ENCODE measurements at places on chromosomes 7 and 10.

DNA sequence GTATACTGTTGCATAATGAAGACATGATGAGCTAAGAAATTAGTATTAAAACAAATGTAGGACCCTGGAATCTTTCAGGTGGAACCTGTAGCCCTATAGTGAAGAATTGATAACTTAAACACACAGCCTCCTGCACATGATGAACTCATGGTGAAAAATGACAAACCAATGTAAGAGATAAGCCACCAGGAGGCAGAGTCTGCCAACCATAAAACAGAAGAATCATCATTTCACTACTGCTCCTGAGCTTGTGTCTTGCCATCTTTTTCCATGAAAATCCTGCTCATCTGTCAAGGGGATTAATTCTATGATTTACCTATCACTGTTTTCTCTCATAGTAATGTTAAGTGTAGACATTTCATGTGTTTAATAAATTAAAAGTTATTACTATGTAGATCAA is 363.9 kb downstream of the MALRD1 start:
- DNase-seq = peak; percentile 20

GRCh38 chr7:16609842-16610450 is 35.6 kb downstream of the ANKMY2 start:
- DNase-seq = peak; percentile 73

- DNase-seq = no peak
Observed at GRCh38 chr10:31383810-31384588, 65.0 kb downstream of the ZEB1 start.

DNA sequence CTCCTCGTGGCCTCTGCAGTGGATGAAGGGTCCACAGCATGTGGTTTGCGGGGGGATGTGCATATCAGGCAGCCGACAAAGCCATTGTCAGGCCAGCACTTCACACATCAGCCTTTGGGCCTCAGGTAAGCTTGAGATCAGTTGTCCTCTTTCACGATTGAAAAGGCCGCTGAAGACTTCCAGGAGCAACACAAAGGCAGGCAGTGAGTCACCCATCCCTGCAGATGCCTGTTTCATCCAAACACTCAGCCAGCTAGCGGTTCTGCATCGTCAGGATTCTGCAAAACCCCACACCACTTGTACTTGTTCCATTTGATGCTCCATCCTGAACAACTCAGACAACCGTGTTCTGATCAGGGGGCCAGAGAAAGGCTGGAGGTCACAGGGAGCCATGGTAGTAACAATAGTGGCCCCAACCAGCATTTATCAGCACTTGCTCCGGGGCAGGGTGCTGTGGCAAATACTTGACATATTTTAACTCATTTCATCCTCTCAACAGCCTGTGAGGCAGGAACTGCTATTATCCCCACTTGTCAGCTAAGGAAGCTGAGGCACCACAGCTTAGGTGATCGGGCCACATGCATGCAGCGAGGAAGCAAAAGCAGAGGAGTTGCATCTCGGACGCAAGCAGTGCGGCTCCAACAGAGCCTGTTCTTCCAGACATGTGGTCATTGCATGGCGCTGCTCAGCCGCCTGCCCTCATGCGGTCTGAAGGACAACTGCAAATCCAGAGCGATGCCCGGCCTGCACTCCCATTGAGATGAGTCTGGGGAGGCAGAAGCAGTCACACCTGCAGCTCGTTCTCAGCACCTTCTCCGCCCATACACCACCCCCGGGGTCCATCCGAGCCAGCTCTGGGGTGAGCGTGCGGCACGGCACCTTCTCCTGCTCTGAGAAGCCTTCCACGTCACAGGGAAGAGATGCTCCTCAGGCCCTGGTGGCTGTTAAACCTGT is 144.9 kb downstream of the PAXIP1 start:
- no peak for DNase-seq

DNA sequence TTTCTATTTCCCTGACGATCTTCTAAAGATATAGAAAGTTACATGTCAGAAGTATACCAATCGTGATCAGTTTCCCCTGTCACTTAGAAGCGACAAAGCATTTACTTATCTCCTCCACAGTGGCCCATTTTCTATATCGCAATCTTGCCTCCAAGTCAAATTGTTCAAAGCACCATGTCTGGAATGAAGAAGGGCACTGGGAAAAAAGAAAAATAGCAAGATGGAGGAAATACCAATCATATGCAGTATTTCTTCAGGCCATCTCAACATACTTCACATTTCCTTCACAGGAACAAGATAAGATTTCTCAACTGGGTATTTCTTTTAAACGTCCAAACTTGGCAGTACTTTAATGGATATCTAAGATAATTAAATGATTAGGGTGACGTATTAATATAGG is 63.3 kb upstream of the IL6 start:
- DNase-seq = no peak

GRCh38 chr7:100124301-100125230 is 2.2 kb upstream of the MBLAC1 start:
- DNase-seq = no peak

- no peak for DNase-seq
Observed at GRCh38 chr10:98610301-98610700, 163.6 kb upstream of the HPS1 start.

GRCh38 chr7:100583132-100584053 is 2.5 kb downstream of the LRCH4 start:
- DNase-seq = no peak

GRCh38 chr7:33883671-33883965 is 21.7 kb upstream of the BMPER start:
- no peak for DNase-seq

GRCh38 chr10:106661767-106662140 is 502.8 kb downstream of the SORCS1 start:
- no peak for DNase-seq

GRCh38 chr7:94612661-94613060 is 43.3 kb downstream of the SGCE start:
- no peak for DNase-seq

DNA sequence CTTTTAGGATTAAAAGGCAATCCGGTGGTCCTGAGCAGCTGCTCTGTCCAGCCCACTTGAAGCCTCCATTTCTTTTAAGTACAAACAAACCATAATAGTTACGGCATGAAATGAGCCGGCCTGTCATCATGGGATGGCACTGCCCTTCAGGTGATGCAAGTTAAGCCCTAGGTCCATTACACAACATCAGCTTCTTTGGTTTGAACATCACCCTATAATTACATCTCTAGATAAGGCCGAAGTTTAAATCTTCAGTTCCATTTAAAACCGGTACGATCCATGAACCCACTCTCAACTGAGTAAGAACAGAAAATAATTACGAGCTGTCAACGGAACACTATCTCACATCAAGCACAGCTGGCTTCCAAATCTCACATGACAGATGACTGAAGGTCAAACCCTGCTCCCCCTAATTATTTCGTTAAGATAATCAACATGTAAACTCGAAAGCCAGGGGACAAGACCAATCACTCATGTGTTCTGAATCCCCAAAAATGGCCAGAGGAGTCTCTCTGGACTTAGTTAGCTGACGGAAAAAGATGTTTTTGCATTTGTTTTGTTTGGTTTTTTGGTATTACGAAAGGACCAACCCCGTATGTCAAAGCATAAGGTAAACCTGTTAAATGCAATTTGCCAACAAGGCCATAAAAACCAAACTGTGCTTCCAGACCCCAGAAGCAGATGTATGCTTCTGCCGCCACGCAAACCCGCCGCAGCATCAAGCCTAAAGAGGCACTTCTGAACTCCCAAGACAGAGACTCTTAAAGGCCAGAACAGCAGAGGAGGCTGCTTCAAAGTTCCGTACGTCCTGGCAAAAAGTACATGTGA is 10.8 kb downstream of the GNA12 start:
- no peak for DNase-seq

GRCh38 chr10:131724891-131725580 is 175.8 kb upstream of the PPP2R2D start:
- DNase-seq = no peak

- no peak for DNase-seq
Observed at GRCh38 chr7:135285547-135286233, 52.1 kb downstream of the STRA8 start.

- DNase-seq = no peak
Observed at GRCh38 chr7:67655168-67655567, 658.5 kb downstream of the TYW1 start.

GRCh38 chr7:121406944-121407343 is 10.8 kb upstream of the FAM3C start:
- DNase-seq = peak; percentile 40

DNA sequence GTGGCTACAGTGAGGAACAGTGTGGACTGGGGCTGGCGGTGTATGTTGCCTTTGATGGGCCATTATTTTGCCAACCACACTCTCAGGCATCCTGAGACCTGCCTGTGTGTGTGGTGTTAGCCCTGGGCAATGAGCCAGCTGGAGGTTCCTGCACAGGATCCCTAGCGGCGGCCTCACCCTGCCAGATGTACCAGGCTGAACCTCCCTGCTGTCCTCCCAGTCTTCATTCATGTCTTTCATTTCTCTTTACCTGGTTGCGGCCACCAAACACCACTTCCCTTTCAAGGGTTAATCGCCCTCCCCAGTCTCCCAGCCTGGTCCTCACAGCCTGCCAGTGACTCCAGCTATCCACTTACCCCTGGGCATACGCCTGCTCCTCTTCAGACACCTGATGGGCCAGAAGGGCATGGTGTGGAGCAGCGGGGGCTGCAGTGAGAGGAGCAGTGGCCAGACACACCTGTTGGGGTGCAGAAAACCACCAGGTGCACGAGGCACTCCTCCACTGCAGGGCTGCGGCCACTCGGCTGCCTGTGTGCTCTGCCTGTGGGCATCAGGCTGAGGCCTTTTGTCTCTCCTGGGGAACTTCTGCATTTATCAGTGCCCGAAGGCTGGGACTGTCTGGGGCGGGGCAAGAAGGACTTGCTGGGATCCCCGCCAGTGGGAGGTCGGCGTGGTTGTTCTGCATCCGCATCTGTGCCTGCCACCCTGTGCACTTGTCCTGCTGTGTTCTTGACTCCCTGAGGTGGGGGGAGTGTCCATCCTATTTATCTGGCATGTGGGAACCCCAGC is 111.6 kb downstream of the ARHGAP22 start:
- DNase-seq = no peak

DNA sequence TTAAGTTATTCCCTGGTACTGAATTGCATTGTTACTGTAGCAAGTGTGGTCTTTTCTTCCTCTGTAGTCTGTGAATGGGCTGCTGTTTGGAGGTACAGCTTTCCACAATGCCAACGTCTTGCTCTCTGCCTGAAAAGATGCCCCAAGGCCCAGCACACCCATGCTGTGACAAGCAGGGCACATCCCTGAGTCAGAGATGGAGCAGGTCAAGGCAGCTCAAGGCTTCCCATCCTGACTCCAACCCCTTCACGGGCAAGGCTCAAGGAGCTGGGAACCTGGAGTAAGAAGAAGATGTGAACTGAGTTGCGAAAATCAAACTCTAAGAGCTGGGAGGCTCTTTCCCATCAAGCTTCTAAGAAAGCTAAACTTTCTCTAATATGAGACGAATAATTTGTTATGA is 27.2 kb downstream of the SVIL start:
- DNase-seq = no peak

DNA sequence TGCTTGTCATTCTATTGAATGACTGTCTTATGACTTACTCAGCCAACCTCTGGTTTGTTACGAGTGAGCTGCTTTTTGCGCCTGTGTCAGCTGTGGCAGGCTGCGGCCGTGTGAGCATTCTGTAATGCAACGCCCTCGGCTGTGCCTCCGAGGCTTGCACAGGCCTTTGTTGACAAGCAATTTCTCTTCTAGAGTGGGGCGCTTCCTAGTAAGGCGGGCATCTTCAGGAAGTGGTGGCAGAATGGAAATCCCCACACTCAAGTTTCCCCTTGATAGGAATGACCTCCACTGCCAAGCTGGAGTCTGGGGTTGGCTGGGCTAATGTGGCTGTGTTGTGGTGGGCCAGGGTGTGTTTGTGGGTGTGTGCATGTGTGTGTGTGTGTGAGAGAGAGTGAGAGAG is 20.2 kb upstream of the TMEM178B start:
- DNase-seq = no peak

- no peak for DNase-seq
Observed at GRCh38 chr10:92702301-92702916, 12.7 kb downstream of the HHEX start.

DNA sequence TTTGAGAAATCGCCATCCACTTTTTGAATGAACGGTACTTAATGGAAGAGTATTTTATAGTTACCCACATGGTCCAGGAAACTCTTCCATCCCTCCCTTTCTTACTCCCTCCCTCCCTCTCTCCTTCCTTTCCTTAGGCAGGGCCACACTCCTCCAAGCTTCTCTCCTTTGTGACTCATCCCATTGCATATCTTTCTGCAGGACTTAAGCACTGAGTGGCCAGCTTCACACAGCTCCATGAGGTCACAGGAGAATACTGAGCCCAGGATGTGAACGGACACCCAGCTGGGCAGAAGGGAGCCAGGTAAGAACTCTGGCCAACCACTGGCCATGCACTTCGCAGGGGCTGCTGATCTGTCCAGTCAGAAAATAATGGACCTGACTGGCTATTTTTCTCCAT is 189.7 kb upstream of the ADCY1 start:
- no peak for DNase-seq

GRCh38 chr10:82378146-82378545 is 503.2 kb downstream of the NRG3 start:
- no peak for DNase-seq

DNA sequence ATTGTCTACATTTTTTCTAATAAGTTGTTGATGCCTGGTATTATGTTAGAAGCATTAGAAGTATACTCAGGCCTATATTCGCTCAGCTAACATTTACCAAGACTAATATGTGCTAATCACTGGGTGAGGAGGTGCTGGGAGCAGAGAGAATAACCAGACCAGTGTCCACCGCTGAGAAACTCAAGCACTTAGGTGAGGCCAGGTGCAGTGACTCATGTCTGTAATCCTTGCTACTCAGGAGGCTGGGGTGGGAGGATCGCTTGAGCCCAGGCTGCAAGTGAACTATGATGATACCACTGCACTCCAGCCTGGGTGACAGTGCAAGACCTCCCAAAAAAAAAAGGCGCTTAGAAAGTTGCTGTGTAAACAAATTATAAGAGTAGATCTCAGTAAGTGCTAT is 182.2 kb upstream of the AOAH start:
- DNase-seq = no peak

GRCh38 chr10:122348512-122348911 is 26.0 kb upstream of the PLEKHA1 start:
- no peak for DNase-seq

- DNase-seq = no peak
Observed at GRCh38 chr10:68735119-68735518, 14.1 kb downstream of the CCAR1 start.

DNA sequence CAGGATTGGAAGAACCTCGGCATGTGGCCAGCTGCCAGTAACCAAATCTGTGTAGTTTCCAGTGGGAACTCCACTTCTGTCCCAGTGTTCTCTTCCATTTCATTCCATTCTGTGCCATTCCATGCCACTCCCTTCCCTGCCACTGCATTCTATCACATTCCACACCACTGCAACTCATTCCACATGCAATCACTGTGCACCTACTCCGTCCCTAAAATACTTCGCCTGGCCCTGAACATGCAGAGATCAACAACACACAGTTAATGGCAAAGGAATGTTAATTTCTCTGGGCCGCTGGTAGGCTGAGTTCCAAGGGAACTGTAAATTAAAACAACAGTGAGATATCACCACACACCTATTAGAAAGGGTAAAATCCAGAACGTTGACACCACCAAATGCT is 64.8 kb downstream of the AKR1B1 start:
- DNase-seq = no peak
